Right kidney (tissue), 9 donors: ENCODE measurements at places on chromosomes 13 and 19.
A peak's percentile ranks its signal among the peaks of the same experiment; 100 is the strongest.

DNA sequence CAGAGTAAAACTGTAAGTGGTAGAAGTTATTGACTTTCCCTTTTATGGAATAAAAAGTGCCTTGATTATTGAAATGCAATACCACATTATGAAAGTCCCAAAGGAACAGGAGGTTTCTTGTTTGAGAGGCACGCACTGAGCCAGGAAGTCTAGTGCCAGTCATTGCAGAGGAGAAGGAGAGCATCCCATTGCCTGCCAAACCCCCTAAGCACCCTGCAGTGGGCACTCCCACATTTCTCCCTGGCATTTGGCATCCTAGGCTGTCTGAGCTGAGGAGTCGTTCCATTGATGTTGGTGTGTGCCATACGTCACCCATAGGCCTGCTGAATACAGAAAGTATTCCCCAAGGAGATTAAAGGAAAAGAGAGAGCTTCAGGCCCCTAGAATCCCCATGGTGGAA lies 85.7 kb upstream of the MBNL2 start:
- no peak for DNase-seq

- peak; percentile 50 for DNase-seq
Observed at GRCh38 chr19:12786141-12786870, 5.0 kb upstream of the JUNB start.

GRCh38 chr13:100984085-100984705 lies 309.6 kb upstream of the TMTC4 start:
- no peak for DNase-seq

- DNase-seq, result no peak
Observed at GRCh38 chr13:39888865-39889810, 233.7 kb downstream of the COG6 start.

- no peak for DNase-seq
Observed at GRCh38 chr19:42428676-42429075, 1.5 kb upstream of the LIPE start.
